Activated T-cell treated with anti-CD3 and anti-CD28 coated beads for 1 hour (primary cell): ENCODE measurements at places on chromosomes 3 and 15.

DNA sequence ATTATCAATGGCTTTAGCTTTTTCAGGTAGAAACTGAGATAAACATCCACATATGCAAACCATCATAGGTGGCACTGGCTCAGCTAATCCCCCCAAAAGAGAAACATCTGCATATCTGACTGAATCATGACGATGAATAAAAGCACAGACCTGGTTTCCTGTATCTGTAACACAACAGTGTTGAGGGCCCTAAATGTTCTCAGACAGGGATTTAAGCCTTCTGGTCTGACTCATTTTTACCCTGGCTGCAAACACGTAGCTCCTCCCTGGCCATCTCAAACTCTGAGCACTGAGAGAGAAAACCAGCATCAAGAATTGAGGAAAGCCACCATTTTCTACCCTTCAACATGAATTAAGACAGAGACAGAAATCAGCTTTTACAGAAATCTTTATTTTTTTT lies 35.2 kb downstream of the GLB1 start:
- no peak for DNase-seq

DNA sequence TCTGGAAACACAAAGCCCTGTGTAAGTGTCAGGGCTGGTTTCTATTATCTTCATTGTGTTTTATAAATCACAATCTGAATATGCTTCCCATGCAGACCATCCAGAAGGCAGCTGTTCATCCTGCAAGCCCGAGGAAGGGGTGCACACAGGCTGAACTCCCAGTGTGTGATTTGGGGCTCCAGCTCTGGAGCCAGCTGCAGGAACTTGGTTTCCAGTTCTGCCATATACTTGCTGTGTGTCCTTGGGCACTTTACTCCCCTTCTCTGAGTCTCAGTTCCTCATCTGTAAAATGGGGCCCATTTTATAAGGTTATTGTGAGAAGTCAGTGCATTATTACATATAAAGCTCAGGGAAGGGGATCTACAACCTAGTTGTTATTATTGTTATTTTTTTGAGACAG lies 22.6 kb downstream of the CYP8B1 start:
- DNase-seq = no peak

GRCh38 chr15:75313116-75313845 lies 22.6 kb upstream of the COMMD4 start:
- no peak for DNase-seq

- no peak for DNase-seq
These were observed 591 bp downstream of the FOXL2NB start for GRCh38 chr3:138947495-138948121.

DNA sequence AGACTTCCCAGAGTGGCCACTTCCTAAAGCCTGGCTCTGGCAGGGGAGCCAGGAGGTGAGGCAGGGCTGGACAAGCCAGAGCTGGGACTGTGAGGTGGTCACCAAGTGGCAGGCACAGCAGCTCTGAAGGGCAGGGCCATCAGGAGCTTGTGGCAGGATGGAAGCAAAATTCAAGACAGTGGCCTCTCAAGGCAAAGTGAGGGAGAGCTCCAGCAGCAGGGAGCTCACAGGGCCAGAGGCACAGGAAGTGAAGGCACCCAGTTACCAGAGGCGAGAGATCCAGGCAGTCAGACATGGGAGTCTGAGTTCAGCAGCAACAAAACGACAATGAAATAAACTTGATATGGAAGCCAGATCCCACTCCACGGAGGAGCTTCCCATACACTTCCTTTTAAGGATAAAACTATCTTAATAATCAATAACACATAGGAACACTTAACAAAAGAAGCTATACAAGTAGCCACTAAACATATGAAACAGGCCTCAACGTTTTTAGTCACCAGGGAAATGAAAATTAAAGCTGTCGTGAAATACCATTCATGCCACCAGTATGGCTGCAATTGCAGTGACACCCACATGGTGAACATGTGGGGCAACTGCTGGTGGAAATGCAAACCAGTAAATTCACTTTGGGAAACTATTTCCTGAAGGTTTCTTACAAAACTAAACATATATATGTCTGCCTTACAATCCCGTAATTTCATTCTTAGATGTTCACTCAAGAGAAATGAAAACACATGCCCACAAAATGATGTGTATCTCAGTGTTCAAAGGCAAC lies 35.4 kb upstream of the TMEM158 start:
- DNase-seq = no peak

DNA sequence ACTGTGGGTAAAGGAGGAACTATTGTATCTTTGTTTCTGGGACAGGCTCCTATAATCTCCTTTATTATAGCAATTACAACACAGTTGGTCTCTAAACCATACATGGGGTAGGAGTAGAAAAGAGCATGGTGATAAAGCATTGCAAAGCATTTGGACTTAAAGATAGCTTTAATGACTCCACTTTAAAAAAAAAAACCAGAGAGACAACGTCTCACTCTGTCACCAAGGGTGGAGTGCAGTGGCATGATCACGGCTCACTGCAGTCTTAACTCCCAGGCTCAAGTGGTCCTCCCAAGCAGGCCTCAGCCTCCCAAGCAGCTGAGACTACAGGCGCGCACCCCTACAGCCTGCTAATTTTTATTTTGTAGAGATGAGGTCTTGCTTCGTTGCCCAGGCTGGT lies 68.2 kb downstream of the DENND4A start:
- no peak for DNase-seq

DNA sequence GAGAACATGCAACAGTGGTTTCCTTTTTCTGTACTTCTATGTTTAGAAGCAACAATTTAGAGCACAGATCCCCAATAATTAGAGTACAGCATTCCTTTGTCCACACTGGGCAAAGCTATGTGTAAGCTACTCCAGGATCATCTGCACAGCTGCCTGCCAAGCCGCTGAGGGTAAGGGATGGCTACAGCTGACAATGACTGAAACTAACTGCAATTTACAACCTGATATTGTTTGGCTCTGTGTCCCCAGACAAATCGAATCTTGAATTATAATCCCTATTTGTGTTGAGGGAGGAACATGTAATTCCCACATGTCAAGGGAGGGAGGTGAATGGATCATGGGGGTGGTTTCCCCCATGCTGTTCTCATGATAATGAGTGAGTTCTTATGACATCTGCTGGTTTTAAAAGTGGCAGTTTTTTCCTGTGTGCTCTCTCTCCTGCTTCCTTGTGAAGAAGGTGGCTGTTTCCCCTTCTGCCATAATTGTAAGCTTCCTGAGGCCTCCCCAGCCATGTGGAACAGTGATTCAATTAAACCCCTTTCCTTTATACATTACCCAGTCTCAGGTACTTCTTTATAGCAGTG lies 54.8 kb upstream of the TNFSF10 start:
- DNase-seq = no peak

GRCh38 chr3:111668326-111668725 lies 73.2 kb upstream of the ZBED2 start:
- DNase-seq = no peak

GRCh38 chr15:58293622-58294550 lies 137.9 kb upstream of the LIPC start:
- DNase-seq = no peak

DNA sequence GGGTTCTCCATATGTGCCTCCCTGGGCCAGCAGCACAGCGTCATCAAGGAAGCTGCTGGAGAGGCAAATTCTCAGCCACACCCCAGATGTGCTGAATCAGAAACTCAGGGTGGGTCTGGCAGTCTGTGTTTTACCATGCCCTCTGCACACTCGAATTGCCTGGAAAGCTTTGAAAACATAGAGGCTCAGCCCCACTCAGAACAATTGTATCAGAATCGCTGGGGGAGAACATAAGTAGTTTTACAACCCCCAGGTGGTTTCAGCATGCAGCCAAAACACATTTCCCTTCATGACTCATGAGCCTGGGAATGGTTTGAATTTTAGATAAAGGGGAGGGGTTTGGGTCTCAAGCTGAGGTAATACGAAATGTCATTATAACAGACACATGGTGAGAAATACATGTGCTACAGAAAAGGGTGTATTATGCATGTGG lies 9.6 kb downstream of the TGM4 start:
- DNase-seq = no peak

- DNase-seq = peak; percentile 53
These were observed 23.7 kb downstream of the CFAP92 start for GRCh38 chr3:128969993-128970739.

DNA sequence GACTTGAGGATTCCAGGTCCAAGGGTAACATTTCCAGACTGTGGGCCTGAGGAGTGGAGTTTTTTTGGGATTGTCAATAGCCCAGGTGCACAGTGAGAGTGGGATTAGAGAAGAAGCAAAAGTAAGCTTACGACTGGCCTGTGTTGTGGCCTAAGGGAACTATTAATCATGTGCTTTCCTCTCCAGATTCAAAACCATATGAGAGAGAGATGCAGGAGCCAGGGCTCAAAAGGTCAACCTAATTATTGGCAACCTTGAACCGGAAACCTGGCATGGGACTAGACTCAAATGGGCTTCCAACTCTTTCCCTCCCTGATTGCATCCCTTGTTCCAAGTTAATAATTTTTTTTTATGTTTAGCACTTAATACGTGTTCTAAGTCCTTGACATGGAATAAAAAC lies 242.1 kb upstream of the THRB start:
- no peak for DNase-seq

GRCh38 chr3:53820756-53821580 lies 25.3 kb downstream of the CHDH start:
- DNase-seq = no peak

DNA sequence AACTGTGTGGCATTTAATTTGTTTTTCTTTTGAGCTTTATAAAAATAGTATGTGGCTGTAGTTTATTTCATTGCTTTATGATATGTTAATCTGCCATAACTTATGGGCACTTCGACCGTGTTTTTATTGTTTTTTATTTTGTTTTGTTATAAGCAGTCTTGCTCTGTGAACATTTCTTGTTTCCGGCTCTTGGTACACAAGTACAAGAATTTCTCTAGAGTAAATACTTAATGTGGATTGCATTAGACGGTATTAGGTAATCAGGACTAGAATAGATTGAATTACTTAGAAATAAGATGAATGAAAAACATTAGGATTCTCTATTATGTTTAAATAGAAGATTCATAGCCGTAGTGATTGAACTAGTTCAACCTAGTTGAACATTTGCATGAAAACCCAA lies 2.1 kb downstream of the ZFAND6 start:
- no peak for DNase-seq

- DNase-seq = no peak
These were observed 590.8 kb downstream of the FOXP1 start for GRCh38 chr3:70992562-70993204.

DNA sequence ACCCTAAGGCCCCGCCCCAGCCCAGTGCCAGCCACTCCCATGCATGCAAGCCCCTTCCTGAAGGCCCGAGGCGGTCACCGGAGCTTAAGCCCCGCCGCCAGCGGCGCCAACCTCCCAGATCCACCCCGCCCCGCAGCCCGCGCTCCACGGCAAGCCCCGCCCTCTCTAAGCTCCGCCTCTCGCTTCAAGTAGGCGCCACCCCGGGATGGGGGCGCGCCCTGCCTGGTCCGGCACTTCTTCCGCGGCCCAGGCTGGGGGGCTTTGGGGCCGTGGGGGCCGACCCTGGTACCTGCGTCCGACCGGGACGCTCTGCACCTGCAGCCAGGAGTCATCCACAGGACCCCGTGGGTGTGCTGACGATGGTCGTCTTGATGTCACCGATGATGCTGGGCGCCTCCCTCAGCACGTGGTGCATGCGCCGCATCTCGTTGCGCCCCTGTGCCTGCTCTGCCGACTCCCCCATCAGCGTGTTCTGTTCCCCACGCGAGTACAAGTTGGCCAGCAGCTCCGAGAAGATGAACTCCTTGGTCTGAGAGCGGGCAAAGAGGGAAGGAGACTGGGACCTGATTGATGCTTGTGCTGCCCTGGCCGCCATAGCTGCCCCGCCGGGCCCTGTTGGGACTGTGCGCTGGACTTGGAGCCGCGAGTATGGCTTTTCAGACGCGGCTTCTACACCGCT lies 26.1 kb upstream of the CSPG4 start:
- DNase-seq = peak; percentile 85

DNA sequence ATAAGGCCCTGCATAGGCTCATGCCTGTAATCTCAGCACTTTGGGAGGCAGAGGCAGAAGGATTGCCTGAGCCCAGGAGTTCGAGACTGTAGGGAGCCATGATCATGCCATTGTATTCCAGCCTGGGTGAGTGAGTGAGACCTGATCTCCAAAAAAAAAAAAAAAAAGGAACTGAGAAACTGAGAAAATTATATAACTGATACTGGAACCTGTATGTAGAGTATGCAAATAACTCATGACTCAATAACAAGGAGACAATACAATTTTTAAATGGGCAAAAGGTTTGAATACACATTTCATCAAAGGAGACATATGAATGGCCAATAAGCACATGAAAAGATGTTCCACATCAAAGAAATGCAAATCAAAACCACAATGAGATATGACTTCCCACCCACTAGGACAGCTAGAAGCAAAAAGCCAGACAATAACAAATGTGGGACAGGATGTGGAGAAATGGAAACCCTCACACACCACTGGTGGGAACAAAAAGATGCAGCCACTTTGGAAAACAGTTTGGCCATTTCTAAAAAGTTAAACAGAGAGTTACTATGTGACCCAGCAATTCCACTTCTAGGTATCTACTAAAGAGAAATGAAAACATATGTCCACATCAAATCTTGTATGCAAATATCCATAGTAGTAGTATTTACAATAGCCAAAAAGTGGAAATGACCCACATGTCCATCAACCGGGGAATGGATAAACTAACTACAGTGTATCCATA lies 70.7 kb downstream of the IQSEC1 start:
- DNase-seq = no peak

GRCh38 chr3:182375916-182376315 lies 417.4 kb upstream of the ATP11B start:
- DNase-seq = no peak

- no peak for DNase-seq
These were observed 10.0 kb downstream of the HEXA start for GRCh38 chr15:72365844-72366243.

DNA sequence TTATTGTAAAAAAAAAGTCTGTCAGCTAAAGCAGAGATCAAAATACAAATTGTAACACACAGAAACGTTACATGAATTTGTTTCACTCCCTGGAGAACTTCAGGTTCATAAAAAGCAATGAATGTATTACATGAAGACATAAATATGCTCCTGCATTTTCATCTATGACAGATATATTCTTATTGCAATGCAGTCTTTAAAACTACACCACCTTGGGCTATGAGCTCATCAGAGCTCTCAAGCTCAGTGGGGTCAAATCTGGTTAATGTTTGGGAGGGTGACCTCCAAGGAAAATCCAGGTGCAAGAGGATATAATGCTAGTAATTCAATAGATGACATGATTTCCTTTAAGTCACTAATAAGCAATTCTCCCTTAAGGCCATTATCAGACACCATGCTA lies 606.8 kb downstream of the EPHA3 start:
- no peak for DNase-seq

DNA sequence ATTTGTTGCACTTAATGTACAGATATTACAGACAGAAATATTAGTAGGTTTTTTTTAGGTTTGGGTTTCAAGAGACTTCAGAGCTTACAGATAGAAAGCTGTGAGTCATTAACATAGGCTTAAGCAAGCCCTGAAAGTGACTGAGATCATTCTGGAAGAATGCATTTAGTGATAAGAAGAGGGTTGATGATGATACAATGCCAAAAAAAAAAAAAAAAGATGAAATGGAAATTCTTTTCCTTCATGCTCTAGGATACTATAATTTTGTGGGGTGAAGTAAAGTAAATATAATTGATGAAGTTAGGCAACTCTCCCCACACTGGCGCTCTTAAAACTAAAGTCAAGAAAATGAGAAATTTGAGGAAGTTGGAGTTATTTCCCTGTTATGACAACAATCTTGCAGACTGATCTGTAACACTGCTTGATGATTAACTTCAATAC lies 169.4 kb upstream of the ZNF385D start:
- DNase-seq = no peak
